ENCODE measurements at places on chromosomes 7 and 10.
A peak's percentile ranks its signal among the peaks of the same experiment; 100 is the strongest.

DNA sequence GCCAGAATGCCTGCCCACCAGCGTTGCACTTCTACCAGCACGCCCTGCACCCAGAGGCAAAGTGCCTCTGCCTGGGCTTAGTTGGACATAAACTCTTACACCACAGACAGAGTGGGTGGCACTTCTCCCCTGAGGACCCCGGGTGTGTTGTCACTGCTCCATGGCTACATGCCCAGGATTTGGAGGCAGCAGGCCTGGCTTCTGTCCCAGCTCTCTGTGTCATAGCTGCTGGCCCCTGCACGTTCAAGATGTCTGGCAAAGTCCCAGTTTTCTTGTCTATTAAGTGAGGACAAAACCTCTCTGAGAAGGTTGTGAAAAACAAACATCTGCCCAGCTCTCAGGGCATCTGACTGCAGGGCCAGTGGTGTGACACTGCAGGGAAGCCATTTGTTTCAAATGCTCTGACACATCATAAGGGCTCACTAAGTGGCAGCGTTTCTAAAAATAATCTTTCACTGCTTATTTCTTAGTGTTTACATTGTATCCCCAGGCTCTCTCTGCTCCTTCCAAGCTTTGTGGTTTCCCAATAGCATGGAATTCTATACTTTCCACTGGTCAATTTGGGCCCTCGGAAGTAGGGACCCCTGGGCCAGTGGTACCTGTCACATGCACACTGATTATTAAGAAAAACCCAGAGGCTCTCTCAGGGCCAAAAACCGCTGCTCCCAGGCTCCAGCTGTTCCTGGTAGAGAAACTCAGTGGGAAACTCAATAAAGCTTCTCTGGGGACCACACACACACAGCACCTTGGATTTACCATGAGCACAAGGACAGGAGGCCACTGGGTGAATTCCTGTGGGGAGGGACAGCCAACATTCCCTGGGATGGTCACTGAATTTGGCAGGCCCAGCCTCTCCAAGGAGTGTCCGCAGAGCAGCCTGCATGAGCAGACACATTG, 86.2 kb upstream of the ANLN start:
- no peak for DNase-seq

DNA sequence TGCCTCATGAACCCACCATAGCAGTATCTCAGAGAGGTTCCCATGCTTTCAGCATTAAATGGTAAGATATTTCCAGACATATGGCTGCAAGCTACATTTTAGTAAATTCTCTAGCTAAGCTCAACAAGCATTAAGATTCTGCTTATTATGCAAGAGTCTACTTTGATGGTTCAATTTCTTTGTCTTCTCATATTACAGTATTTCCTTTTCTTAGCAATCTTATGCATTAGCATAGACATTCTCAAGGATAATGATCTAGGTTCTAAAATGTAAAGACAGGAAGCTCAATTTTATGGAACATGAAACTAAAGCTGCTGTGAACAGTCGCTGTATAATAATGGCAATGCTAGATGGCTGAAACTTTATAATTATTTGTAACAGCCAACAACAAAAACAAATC, 39.2 kb downstream of the MEOX2 start:
- DNase-seq: no peak

DNA sequence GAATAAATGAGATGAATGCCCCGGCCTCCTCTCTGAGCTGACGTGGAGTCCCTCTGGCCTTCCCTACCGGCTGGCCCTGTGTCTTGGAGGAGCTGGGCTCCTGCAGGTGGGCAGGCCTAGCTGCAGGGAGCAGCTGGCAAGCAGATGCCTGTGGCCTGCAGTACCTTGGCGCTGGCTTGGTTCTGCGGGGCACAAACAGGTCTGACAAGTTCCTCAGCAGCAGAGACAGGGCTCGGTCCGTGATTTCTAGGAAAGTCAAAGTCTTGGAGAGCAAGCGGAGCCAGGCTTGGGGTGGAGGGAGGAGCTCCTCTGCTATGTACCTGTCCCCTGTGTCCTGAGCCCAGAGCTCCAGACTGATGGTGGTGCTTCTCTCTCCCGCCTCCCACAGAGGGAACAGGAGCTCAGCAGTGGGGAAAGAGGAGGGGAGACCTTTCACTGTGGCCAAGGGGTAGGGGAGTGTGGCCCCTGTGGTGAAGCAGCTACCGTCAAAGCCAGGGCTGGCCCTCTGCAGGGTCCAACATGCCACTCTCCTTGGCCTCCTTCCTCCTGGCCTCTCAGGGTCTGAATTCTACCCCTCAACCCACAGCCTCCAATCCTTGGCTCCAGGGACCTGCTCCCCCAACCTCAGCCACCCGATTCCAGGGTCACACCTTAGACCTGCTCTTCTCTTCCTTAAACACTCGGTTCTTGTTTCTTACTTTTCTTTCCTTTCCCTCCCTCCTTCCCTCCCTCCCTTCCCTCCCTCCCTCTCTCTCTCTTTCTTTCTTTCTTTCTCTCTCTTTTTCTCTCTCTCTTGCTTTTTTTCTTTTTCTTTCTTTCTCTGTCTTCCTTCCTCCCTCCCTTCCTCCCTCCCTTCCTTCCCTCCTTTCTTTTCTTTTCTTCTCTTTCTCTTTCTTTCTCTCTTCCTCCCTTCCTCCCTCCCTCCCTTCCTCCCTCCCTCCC, 20.1 kb downstream of the MYL10 start:
- no peak for DNase-seq

DNA sequence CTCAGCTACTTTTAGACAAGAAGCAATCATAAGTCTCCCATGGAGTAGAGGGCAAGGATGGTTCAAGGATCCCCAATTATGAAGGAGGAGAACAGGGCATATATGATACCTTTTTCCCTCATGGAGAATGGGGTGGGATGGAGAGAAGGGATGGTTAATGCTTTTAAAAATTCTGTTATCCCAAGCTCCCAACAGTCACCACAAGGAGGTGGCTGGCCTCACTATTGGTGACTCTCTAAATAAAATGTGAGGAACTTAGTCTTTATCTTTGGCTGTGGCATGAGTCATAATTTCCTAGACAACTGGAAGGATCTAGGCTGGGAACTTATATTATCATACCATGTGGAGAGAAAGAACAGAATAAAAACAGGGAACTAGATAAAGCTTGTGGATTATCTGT, 297.0 kb downstream of the PHTF2 start:
- no peak for DNase-seq

DNA sequence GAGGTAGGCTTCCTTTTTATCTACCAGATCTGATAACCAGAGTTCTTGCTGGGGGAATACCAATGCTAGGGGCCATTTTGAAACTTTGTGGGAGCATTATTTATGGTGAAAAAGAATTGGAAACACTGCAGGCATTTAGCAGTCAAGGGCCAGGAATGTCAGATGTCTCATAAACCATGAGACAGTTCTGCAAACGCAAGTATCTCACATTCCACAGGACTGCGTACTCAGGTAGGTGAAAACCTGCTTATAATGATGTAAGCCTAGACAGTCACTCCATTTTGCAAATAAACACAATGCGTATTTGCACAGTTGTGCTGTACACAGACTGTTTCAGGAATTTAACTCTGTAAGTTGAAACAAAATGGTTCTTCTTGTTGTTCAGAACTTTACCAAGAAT, 33.9 kb downstream of the ECHDC3 start:
- DNase-seq: no peak

- no peak for DNase-seq
Observed at GRCh38 chr10:77850620-77851231, 75.8 kb downstream of the DLG5 start.

- no peak for DNase-seq
Observed at GRCh38 chr7:140778568-140778967, 82.1 kb downstream of the NDUFB2 start.

DNA sequence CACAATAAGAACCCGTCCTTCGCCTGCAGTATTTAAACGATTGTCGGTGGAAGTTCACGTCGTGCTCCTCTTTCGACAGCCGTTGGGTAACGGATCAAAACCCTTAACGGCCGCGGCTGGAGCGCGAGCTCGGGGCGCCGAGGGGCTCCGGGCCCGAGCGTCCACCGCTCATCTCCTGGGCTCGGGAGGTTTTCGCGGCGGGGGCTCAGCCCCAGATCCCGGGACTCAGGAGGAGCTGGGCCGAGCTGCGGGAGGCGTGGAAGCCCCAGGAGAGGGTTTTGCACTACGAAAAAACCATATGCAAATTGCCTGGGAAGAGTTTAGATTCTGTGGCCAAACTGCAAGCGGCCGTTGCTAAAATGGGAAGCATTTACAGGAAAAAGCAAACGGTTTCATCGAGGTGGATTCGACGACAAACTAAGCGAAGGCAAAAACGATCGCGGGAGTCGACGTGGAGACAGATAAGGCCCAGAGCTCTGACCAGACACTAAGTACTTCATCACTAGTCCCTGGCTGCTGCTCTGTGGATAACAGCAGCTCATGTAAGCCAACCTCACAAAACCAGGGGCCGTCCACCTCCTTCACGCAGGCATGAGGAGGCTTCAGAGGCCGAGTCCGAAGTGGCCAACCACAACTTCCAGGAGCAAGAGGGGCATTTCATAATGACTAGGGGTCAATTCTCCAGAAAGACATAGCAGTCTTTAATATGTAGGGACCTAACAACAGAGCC, 129.7 kb downstream of the MARCHF5 start:
- DNase-seq: no peak

DNA sequence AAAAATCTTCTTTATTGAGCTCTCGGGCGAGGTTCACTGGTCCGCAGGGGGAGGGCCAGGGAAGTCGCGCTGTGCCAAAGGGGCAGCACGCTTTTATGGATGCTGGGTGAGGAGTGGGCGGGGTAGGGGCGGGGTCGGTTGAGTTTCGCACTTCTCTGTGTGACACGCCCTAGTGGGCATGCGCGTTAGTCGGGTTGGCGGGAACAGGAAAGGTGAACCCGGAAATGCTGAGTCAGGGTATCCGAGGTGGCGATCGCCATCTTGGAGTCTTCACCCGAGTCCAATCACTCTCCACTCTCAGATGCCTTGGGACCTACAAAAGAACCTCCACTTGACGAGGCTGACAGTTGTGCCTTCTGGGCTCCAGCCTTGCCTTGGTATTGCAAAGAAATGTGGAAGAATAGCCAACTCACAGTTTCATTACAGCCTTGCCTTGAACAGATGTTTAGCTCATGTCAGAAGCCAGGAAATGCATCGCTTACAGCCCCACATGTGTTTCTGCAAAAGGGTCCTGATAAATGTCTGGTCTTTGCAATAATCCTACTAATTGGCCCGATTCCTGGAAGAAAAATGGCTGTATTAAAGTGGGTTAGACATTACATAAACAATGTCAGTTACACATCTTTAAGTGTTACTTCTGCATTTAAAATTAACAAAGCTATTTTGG, 64.1 kb downstream of the AHR start:
- no peak for DNase-seq

DNA sequence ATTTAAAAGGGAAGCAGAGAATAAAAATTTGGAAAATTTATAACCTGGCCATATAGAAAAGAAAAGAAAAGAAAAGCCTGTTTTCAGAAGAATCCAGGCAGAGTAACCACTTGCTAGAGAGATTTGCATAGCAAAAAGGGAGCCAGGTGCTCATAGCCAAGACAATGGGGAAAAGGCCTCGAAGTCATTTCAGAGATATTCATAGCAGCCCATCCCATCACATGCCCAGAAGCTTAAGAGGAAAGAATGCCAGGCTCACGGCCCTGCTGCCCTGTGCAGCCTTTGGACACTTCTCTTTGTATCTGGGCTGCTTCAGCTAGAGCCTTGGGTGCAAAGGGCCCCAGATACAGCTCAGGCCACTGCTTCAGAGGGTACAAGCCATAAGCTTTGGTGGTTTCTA, 159.8 kb downstream of the CCDC7 start:
- no peak for DNase-seq

- no peak for DNase-seq
Observed at GRCh38 chr10:132420981-132421846, 24.2 kb downstream of the PWWP2B start.

- no peak for DNase-seq
Observed at GRCh38 chr10:52488606-52489485, 174.8 kb downstream of the DKK1 start.

GRCh38 chr10:29109707-29110571, 178.9 kb upstream of the LYZL1 start:
- DNase-seq: no peak

DNA sequence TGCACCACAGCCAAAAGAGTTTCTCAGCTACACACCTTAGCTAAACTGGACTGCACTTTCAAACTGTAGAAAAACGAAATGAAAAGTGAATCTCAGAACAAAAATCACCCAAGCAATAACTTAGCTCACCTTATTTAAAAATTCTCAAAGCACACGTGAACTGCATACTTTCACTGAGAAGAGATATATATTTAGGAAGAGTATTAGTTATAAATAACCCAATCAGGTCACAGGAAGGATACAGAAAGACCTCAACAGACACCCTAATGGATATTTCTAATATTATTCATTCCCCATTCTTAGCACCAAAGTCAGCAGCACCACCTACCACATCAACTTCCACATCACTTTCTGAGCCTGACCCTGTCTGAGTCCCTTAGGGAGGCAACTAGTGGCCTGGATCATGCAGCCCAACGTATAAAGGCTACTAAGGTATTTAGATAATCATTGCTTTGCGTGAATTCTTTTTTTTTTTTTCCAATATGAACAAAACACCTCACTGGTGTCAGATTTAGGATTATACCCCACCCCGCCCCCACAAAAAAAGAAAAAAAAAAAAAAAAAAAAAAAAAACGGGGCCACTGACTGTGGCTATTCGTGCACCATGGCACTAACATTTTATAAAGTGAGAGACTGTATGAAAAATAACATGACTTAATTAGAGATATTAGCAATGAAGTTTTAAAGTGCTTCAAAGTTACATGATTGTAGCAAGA, 2.6 kb downstream of the ABI1 start:
- DNase-seq: peak; percentile 47

DNA sequence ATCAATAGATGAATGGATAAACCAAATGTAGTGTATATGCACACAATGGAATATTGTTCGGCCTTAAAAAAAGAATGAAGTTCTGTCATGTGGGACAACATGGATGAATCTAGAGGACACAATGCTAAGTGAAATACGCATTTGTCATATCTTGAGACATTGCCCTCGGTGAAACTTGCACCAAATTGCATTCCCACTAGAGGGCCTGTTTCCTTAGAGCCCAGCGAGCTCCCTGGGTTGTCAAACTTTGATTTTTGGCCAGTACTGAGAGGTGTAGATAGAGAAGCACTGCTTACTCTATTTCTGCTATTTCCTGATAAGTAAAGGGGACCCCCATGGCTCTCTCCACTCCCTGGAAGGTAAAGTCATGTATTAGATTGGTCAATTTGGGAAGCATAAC, 157.1 kb downstream of the GPAM start:
- DNase-seq: no peak

DNA sequence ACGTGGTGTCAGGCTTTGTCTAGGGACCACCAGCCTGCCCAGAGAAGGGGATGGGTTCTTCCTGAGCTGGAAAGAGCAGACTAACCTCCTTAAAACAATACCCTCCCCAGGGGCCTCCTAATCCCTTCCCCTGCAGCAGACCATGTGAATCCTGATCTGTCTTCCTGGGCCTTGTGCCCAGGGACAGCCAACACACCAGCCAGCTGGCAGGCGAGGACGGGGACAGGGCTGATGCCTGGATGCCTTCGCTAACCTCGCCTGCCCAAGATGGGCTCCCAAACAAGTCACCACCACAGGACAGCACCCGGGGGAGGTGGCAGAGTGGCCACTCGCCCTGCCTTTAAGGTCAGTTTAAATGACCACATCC, 17.6 kb downstream of the PODXL start:
- DNase-seq: no peak

DNA sequence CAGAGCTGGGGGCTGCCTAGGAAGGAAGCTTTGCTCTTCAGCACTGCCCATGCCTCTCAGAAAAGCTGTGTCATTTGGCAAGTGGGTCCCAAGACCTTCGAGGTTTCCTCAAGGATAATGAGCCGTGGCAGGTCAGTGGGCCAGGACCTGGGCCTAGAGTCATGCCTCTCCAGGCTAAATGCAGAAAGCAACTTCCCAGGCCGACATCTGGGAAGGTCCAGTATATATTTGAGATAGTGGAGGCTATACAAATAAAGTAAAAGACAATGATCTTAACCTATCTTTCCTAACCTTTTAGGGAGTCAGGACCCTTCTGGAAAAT, 2.4 kb upstream of the HOXA10 start:
- no peak for DNase-seq
